ENCODE measurements at places on chromosomes 12 and 14.

DNA sequence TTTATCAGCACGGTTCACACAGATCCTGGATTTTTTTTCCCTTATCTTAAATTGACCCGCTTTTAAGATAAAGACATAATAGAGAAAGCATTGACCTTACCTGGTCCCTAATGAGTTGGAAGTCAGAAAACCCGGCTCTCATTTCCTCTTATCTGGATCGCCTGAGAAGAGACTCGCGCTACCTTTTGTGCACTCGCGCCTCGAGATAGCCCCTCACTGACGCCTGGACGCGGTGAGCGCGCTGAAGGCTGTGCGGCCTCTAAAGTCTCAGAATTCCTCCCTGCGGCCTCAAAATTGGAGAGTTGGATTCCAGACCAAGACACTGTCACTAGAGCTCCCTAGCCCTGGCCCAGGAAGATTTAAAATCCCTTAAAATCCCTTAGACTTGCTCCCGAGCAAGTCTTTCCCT is 7.0 kb downstream of the NKX2-1 start:
- H3K27me3 ChIP-seq, result peaks cover 59% of the 10 kb centered on the region
- no peaks in the 10 kb centered on the region for H3K4me1 ChIP-seq
- DNase-seq, result no peak
- H3K4me3 ChIP-seq, result no peak overlapping the region

GRCh38 chr12:47828976-47829482 is 9.3 kb upstream of the HDAC7 start:
- H3K4me3 ChIP-seq, result no peak overlapping the region
- H3K27me3 ChIP-seq, result no peaks in the 10 kb centered on the region
- no peak for DNase-seq
- H3K36me3 ChIP-seq, result no peaks in the 10 kb centered on the region
- H3K4me1 ChIP-seq, result peaks cover 49% of the 10 kb centered on the region

GRCh38 chr14:77649326-77649725 is 32.9 kb upstream of the SPTLC2 start:
- H3K4me3 ChIP-seq, result no peak overlapping the region
- DNase-seq, result no peak
- no peaks in the 10 kb centered on the region for H3K36me3 ChIP-seq
- no peaks in the 10 kb centered on the region for H3K4me1 ChIP-seq

- no peak overlapping the region for H3K4me3 ChIP-seq
- peaks cover 7% of the 10 kb centered on the region for H3K4me1 ChIP-seq
- H3K27ac ChIP-seq, result no peak overlapping the region
- H3K27me3 ChIP-seq, result no peaks in the 10 kb centered on the region
Measured at GRCh38 chr14:77646907-77647306, 30.5 kb upstream of the SPTLC2 start.

DNA sequence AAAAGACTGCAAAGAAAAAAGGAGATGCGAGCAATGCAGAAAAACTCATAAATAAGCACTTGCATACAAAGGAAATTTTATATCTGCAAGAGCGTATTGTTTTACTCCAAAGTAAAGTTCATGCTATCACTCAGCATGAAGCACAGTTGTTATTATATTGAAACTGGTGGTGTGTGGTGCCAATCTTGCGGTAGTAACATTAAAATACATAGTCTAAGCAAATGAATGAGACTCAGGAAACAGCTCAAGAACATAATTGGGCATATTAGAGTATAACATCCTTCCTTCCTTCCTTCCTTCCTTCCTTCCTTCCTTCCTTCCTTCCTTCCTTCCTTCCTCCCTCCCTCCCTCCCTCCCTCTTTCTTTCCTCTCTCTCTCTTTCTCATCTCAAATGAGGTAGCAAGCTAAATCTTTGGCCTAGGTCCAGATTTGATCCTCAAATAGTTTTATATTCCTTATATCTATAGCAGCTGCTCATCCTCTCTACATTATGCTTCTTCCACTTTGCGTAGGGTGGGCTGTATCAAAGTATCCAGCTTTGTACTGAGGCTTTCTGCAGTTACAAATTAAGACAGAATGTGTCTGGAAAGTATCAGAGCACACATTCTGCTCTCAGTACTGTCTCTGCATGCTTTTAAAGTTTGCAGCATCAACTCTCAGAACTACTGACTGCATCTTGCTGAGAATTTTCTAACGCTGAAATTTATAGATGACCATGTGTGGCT is 718.3 kb downstream of the RERGL start:
- H3K36me3 ChIP-seq, result no peaks in the 10 kb centered on the region
- no peak overlapping the region for H3K4me3 ChIP-seq
- H3K4me1 ChIP-seq, result no peaks in the 10 kb centered on the region
- no peaks in the 10 kb centered on the region for H3K27me3 ChIP-seq

DNA sequence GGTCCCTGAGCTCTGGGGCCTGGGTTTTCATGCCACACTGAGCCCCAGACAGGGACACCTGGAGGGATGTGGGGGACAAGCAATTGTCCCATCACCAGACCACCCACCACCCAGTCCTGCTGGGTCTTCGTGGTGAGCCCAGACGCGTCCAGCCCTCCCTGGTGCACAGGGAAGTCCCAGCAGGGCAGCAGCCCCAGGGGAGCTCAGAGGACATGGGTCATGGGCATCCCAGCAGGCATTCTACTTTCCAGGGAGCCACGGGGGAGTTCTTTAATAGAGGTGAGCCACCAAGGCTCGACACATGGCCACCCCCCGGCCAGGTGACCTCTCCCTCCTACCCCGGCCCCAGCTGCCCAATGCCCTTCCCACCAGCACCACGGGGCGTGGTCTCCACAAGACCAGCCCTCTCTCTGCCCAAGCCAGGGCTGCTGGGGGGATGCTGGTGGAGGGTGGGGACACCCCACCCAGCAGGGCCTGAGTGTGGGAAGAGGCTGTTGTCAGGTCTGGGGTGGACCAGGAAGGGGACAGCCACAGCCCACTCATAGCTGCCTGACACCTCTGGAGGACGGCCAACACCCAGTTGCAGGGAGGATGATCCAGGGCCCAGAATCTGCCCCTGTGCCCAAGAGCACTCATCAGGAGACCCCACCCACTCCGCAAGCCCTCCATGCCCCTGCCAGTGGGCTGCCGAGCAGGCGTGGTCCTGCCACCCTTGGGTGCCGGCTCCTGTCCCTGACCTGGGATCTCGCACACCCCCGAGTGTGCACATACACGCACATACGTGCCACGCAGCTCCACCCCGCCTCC is 14.1 kb downstream of the AKT1 start:
- no peaks in the 10 kb centered on the region for H3K27me3 ChIP-seq
- H3K4me1 ChIP-seq, result peaks cover 13% of the 10 kb centered on the region
- DNase-seq, result no peak
- no peak overlapping the region for H3K4me3 ChIP-seq
- no peak overlapping the region for H3K27ac ChIP-seq

GRCh38 chr12:57095440-57095839 is 6.5 kb downstream of the NAB2 start:
- H3K4me1 ChIP-seq, result peaks cover 22% of the 10 kb centered on the region
- no peak for DNase-seq
- no peak overlapping the region for H3K4me3 ChIP-seq
- no peak overlapping the region for H3K27ac ChIP-seq
- peaks cover 54% of the 10 kb centered on the region for H3K36me3 ChIP-seq
- no peaks in the 10 kb centered on the region for H3K27me3 ChIP-seq

- no peak overlapping the region for H3K27ac ChIP-seq
- H3K4me1 ChIP-seq, result no peaks in the 10 kb centered on the region
- no peak overlapping the region for H3K4me3 ChIP-seq
- H3K27me3 ChIP-seq, result no peaks in the 10 kb centered on the region
Measured at GRCh38 chr12:32146074-32146873, 39.6 kb downstream of the BICD1 start.

DNA sequence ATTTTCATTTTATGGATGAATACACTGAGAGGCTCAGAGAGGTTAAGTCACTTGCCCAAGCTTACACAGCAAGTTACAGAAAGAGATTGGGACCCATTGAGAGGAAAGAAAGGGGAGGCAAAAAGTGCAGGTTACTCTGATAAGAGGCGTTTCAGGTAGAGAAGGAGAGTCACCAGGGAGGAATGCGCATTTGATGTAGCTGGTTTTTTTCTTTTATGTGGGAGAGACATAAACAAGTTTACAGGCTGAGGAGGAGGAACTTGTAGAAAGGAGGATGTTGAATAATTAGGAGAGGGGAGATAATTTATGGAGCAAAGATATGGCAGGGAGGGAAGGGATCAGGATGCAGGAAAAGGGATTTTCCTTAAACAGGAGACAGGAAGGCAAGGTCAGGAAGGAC is 297.0 kb downstream of the PCNX1 start:
- no peaks in the 10 kb centered on the region for H3K36me3 ChIP-seq
- no peaks in the 10 kb centered on the region for H3K4me1 ChIP-seq
- no peaks in the 10 kb centered on the region for H3K27me3 ChIP-seq
- no peak overlapping the region for H3K27ac ChIP-seq

DNA sequence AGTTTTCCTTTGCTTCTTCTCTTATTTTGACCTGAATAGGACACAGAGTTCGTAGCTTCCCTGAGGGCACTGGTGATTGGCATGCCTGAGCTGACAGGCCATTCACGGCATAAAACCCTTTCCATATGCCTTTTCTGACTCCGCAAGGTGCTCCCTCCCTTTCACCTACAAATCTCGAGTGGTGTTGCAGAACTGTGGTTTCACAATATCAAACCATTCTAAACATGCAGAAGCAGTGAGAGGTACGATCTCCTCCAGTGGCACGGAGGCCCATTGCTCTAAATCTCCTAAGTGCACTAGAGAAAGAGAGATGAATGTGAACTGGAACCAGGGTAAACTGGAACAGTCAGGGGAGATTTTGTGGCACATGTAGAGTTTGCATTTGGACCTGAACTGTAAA is 23.9 kb downstream of the CLSTN3 start:
- no peak overlapping the region for H3K4me3 ChIP-seq
- no peak overlapping the region for H3K27ac ChIP-seq
- H3K36me3 ChIP-seq, result peaks cover 80% of the 10 kb centered on the region
- no peak for DNase-seq
- H3K4me1 ChIP-seq, result no peaks in the 10 kb centered on the region
- no peaks in the 10 kb centered on the region for H3K27me3 ChIP-seq

GRCh38 chr14:103839579-103839978 is 7.8 kb downstream of the PPP1R13B start:
- H3K36me3 ChIP-seq, result no peaks in the 10 kb centered on the region
- H3K4me3 ChIP-seq, result no peak overlapping the region
- no peaks in the 10 kb centered on the region for H3K27me3 ChIP-seq
- no peak overlapping the region for H3K27ac ChIP-seq

DNA sequence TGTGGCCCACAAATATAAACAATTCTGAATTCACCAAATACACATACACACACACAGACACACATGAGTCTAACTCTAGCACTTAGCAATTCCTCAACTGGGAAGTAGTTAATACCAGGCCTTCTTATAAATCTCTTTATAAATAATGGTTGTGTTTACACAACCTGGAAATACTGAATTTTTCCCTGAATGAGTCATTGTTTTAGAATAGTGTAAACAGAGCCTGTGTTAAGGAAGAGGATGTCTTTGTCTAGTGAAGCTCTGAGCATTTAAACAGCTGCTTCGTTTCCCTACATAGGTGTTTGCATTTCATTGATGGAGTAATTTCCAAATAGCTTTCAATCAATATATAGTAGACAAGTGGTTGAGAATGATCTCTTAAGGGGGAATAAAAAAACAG is 218.8 kb downstream of the BTG1 start:
- peaks cover 2% of the 10 kb centered on the region for H3K27me3 ChIP-seq
- H3K36me3 ChIP-seq, result no peaks in the 10 kb centered on the region
- DNase-seq, result no peak

GRCh38 chr12:56758728-56759262 is 4.3 kb upstream of the HSD17B6 start:
- DNase-seq, result no peak
- H3K27me3 ChIP-seq, result no peaks in the 10 kb centered on the region
- H3K4me3 ChIP-seq, result no peak overlapping the region
- no peak overlapping the region for H3K27ac ChIP-seq

- H3K36me3 ChIP-seq, result no peaks in the 10 kb centered on the region
- H3K4me1 ChIP-seq, result no peaks in the 10 kb centered on the region
- no peak overlapping the region for H3K27ac ChIP-seq
- H3K27me3 ChIP-seq, result no peaks in the 10 kb centered on the region
- no peak for DNase-seq
Measured at GRCh38 chr12:68779280-68779679, 28.7 kb upstream of the MDM2 start.

- no peaks in the 10 kb centered on the region for H3K36me3 ChIP-seq
- H3K27ac ChIP-seq, result no peak overlapping the region
- no peaks in the 10 kb centered on the region for H3K4me1 ChIP-seq
- H3K27me3 ChIP-seq, result no peaks in the 10 kb centered on the region
- no peak overlapping the region for H3K4me3 ChIP-seq
Measured at GRCh38 chr12:119229837-119230236, 51.1 kb downstream of the HSPB8 start.

- H3K4me3 ChIP-seq, result no peak overlapping the region
- no peak overlapping the region for H3K27ac ChIP-seq
- H3K4me1 ChIP-seq, result no peaks in the 10 kb centered on the region
- no peaks in the 10 kb centered on the region for H3K36me3 ChIP-seq
Measured at GRCh38 chr12:3004655-3005565, 45.7 kb downstream of the TEAD4 start.

DNA sequence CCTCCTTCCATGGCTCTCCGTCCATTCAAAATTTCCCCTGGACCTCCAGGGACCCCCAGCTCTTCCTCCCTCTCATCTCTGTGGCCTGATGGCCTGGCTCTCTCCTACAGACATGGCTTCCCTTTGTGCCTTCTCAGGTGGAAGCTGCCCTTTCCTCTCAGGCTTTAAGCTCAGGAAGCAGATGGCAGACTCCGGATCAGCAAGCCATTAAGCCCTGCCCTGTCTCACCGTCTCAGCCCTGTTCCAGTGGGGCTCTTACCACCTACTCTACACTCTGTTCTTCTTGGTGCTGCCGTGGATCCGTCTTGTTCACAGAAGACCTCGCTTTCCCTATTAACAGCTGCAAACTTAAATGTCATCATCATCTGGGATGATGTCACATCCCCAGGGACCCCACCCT is 33.1 kb downstream of the NPC2 start:
- no peak overlapping the region for H3K27ac ChIP-seq
- H3K4me1 ChIP-seq, result no peaks in the 10 kb centered on the region
- no peak for DNase-seq
- no peaks in the 10 kb centered on the region for H3K36me3 ChIP-seq
- H3K4me3 ChIP-seq, result no peak overlapping the region
- H3K27me3 ChIP-seq, result no peaks in the 10 kb centered on the region

GRCh38 chr12:122081697-122082221 is 3.2 kb downstream of the MLXIP start:
- H3K4me3 ChIP-seq, result peak overlapping the region; percentile 18
- H3K4me1 ChIP-seq, result peaks cover 76% of the 10 kb centered on the region
- peaks cover 4% of the 10 kb centered on the region for H3K36me3 ChIP-seq
- no peaks in the 10 kb centered on the region for H3K27me3 ChIP-seq
- H3K27ac ChIP-seq, result peak overlapping the region; percentile 77
- DNase-seq, result peak; percentile 74

GRCh38 chr14:105486974-105487448 is 325 bp downstream of the CRIP1 start:
- H3K4me1 ChIP-seq, result peaks cover 84% of the 10 kb centered on the region
- H3K27ac ChIP-seq, result peak overlapping the region; percentile 98
- peak; percentile 71 for DNase-seq

- H3K27ac ChIP-seq, result no peak overlapping the region
- H3K4me3 ChIP-seq, result no peak overlapping the region
- H3K36me3 ChIP-seq, result no peaks in the 10 kb centered on the region
- DNase-seq, result no peak
- H3K27me3 ChIP-seq, result no peaks in the 10 kb centered on the region
- H3K4me1 ChIP-seq, result no peaks in the 10 kb centered on the region
Measured at GRCh38 chr12:24530689-24531088, 418.2 kb downstream of the BCAT1 start.

GRCh38 chr14:31854508-31855075 is 222.5 kb upstream of the ARHGAP5 start:
- no peak overlapping the region for H3K4me3 ChIP-seq
- no peak overlapping the region for H3K27ac ChIP-seq
- H3K36me3 ChIP-seq, result no peaks in the 10 kb centered on the region
- no peak for DNase-seq

- no peaks in the 10 kb centered on the region for H3K27me3 ChIP-seq
- H3K27ac ChIP-seq, result peak overlapping the region; percentile 98
- H3K4me3 ChIP-seq, result peak overlapping the region; percentile 37
- H3K4me1 ChIP-seq, result peaks cover 39% of the 10 kb centered on the region
- H3K36me3 ChIP-seq, result peaks cover 2% of the 10 kb centered on the region
Measured at GRCh38 chr12:121590476-121591143, 9.8 kb upstream of the KDM2B start.

All from natural killer cell (primary cell).